Urothelium cell line (cell line): ENCODE measurements at places on chromosomes 11 and 22.

- DNase-seq, result no peak
Measured at GRCh38 chr11:77233011-77233410, 68.5 kb downstream of the GDPD4 start.

DNA sequence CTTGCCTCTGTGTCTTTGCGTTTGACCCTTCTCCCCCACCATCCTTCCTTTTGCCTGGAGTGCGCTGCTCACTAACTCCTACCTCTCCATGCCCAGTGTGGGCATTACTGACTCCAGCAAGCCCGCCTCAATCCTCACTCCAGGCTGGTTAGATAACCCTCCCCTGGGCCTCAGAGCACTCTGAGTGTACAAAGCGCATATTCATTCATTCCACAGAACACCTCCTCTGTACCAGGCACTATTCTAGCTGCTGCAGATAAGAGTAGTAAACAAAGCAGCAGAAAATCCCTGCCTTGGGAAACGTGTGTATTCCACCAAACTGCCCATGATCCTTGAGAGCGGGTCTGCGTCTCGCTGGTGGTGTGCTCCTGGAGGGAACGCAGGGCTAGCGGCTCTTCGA lies 3.2 kb downstream of the SLC22A8 start:
- DNase-seq, result no peak

GRCh38 chr11:117096201-117096991 lies 1.8 kb downstream of the SIK3 start:
- no peak for DNase-seq

GRCh38 chr11:33687733-33688479 lies 12.7 kb downstream of the C11orf91 start:
- DNase-seq, result peak; percentile 54

GRCh38 chr11:92249156-92249753 lies 24.6 kb downstream of the FAT3 start:
- DNase-seq, result no peak

- no peak for DNase-seq
Measured at GRCh38 chr11:2300936-2301630, 635 bp downstream of the C11orf21 start.

DNA sequence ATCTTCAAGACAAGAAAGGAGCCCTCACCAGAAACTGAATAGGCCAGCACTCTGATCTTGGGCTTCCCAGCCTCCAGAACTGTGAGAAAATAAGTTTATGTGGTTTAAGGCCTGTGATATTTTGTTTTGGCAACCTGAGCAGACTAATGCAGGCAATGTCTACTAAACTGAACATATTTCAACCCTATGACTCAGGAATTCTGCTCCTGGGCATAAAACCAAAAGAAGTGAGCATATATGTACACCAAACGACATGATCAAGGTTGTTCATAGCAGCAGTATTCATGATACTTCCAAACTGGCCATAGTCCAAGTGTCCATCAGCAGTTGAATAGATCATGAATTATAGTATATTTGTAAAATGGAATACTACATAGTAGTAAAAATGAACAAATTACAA lies 29.0 kb downstream of the CSNK2A3 start:
- DNase-seq, result no peak

GRCh38 chr11:95924414-95924760 lies 480 bp upstream of the MTMR2 start:
- no peak for DNase-seq

GRCh38 chr11:15843309-15843872 lies 513.0 kb downstream of the SOX6 start:
- peak; percentile 61 for DNase-seq

DNA sequence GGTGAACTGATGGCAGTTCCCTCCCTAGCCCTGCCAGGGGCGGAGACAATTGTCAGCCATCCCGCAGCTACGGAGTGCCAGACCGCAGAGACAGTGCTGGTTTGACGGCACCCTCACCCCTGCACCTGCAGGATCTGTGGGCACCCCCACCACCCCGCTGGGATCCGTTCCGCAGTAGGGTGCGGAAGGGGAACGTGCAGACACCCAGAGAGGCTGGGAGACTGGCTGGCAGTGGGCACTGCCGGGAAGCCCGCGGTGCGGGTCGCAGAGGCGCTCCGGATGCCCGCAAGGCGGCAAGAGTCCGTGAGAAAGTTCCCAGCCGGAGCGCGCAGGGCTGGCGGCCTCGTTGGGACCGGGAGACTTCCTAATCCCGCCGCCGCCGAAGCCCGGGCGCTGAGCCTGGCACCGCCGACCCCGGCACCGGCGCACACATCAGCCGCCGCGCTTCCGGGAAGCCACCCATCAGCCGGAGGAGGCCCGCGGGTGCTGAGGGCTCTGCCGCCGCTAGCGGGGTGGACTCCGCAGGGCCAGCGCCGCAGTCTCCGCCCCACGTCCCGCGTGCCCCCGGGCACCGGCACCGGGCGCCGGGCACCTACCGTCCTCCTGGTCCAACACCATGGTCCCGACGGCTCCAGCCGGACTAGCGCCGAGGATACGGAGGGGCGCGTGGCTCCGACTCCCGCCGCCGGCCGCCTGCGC lies 4.3 kb upstream of the LMO1 start:
- peak; percentile 49 for DNase-seq

DNA sequence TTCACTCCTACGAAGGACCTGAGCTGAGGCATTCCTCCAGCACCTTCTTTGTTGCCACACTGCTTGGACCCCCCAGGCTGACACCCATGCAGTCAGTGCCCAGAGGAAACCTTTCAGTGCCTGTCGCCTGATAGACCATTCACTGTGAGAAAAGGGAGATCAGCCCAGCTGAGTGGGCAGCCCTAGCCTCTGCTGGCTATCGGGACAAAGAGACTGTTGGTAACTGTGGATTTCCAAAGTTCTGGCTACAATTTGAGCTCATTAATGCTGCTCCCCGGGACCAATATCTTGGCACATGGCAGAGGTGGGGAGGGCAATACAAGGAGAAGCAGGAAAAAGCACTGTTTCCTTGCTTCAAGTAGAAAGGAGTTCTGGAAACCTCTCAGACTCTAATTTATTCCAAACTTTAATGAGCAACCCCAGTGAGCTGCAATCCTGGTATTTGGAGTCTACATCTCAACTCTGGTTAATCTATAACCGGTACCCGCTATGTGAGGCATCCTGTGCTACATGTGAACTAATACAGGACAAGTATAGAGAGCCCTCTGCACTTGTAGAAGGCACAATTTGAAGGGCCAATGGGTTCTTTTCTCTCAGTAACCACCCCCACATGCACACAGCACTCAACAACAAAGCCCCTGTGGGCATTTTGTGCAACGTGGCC lies 200.7 kb upstream of the NCAM1 start:
- no peak for DNase-seq

GRCh38 chr22:40757071-40757470 lies 62.1 kb downstream of the SLC25A17 start:
- DNase-seq, result no peak
